CD4-positive, alpha-beta T cell treated with Interferon gamma for 1 hour (primary cell): ENCODE measurements at places on chromosomes 13 and 19.

- DNase-seq = no peak
These were observed 11.8 kb downstream of the ZNF555 start for GRCh38 chr19:2853015-2853606.

GRCh38 chr19:4749870-4750590 lies 26.4 kb upstream of the DPP9 start:
- no peak for DNase-seq

DNA sequence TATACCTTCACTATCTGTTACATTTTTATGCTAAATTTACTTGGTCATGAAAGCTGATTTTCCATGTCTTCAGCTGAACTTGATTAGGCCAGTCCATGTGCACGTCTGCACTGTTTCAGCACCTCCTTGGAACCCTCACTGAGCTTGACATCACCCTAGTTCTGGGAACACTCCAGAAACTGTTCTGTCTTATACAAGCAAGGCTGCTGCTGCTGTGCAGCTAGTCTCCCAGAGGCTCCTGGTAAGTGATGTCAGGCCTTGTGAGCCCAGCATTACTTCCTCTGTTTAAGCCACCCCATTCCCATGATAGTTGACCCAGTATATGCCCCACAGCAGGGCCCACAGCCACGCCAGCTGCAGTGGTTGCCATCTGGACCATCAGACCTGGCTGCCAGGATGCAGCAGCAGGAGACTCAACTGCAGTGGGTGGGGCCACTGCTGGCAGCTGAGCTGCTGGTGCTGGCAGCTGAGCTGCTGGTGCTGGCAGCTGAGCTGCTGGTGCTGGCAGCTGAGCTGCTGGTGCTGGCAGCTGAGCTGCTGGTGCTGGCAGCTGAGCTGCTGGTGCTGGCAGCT lies 90.5 kb upstream of the AKAP11 start:
- DNase-seq = no peak

DNA sequence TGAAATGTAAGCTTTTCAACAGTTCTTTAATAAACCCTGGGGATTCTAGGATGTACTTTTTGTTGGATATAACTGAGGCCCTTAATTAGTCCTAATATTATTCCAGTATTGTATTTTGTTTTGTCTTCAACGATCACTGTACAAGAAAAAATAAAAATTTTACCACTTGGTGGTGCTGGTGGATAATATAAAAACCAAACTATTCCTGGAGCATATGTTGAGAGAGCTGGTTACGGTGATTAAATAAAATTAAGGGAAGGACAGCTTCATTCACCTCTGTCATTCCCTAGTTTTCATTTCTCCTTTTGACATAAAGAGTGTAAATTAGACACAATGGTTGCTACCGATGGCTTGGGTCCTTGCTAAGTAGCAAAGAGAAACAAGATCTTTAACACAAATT lies 598.6 kb upstream of the PCDH20 start:
- no peak for DNase-seq
